GM12865 (cell line): ENCODE measurements at places on chromosomes 11 and 22.
A peak's percentile ranks its signal among the peaks of the same experiment; 100 is the strongest.

GRCh38 chr11:115298300-115299012 is 205.8 kb downstream of the CADM1 start:
- no peak for DNase-seq

- DNase-seq, result peak; percentile 66
These were observed 41.8 kb upstream of the SORL1-AS1 start for GRCh38 chr11:121494355-121495099.

DNA sequence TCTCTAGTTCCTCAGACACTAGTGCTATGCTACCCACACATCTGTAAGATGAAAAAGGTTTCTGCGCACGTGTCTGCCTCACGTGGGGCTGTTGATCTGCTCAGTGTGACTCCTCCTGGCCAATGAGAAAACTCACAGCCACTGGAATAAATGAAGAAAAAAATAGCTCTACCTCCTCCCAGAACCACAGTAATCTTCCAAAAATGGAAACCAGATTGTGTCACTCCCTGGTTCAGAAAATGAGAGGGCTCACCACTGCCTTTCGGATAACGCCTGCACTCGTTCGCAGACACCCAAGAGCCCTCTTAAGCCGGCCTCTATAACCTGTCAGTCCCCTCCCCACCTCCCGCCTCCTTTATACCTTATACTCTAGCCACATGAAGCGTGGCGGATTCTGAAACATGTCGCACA is 5.1 kb downstream of the APBB1 start:
- DNase-seq, result no peak

GRCh38 chr11:87974797-87975196 is 200.4 kb downstream of the RAB38 start:
- no peak for DNase-seq

- no peak for DNase-seq
These were observed 597.5 kb downstream of the BRD1 start for GRCh38 chr22:49230194-49230577.

- DNase-seq, result peak; percentile 34
These were observed at the start of gene LRFN4 for GRCh38 chr11:66856496-66857233. Gene LRFN4 (plus strand): TSS chr11:66857064. CDS start chr11:66857745, 681 bp downstream.

DNA sequence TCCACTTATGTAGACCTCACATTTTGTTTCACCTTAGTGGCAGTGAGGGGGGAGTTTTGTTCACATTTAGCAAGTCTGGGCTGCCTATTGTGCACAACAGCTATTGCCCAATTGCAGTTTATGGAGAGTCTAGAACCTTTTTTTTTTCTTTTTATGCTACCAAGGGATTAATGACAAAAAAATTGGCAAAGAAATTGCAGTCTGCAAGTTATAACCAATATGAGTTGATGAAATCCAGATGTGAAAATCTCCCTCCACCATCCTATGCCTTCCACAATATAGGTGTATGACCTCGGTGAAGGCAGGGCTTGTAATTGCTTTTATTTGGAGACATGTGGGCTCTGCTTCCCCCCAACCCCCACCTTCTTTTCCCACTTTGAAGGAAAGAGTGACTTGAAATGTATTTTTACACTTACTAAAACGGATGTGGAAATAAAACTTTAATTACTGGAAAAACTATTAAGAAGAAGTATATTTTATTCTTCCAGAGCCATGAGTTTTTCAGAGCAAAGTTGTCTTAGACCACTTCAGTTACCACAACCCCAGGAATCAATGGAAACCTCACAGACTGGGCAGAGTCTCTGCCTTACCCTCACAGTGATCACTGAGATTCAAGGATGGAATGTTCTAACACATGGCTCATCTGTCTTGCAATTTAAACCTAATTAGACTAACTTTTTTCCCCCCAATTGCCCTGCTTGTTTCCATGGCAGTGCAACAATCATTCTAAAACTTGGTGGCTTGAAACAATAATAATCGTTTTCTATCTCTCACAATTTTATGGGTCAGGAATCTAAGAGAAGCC is 120.8 kb upstream of the SLC5A12 start:
- DNase-seq, result no peak

- no peak for DNase-seq
These were observed 61.7 kb downstream of the PTPRJ start for GRCh38 chr11:48041877-48042695.

DNA sequence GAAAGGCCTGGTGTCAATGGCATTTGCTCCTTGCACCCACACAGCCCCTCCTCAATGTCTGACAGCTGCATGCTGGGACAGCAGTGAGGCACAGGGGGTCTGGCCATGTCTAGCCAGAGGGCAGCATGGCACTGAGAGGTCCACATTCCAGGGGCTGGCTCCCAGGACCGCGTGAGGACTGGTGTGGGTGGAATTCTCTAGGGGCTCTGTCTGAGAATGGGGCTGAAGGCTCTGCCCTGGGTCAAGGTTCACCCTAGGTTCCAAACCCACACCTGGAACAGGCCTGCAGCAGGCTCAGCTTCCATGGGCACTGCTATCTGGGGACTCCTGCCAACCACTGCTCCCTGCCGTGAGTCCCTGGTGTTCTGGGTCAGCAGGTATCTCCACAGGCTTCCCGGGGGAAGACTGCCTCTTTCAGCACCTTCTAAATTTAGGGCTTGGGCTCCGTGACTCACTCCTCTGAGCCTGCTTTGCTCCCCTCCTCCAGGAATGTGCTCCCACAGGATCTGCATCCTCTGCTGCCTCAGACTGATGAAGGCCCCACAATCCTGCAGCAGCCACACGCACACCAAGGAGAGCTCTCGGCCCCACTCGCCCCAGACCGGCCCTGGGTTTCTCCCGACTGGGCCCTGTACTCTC is 4.2 kb downstream of the STARD10 start:
- DNase-seq, result no peak

- no peak for DNase-seq
These were observed 57.9 kb upstream of the FSHB start for GRCh38 chr11:30172883-30173311.

- DNase-seq, result no peak
These were observed 1175.4 kb upstream of the TENM4 start for GRCh38 chr11:80616070-80616800.
